ENCODE measurements at places on chromosomes 13 and 19.

DNA sequence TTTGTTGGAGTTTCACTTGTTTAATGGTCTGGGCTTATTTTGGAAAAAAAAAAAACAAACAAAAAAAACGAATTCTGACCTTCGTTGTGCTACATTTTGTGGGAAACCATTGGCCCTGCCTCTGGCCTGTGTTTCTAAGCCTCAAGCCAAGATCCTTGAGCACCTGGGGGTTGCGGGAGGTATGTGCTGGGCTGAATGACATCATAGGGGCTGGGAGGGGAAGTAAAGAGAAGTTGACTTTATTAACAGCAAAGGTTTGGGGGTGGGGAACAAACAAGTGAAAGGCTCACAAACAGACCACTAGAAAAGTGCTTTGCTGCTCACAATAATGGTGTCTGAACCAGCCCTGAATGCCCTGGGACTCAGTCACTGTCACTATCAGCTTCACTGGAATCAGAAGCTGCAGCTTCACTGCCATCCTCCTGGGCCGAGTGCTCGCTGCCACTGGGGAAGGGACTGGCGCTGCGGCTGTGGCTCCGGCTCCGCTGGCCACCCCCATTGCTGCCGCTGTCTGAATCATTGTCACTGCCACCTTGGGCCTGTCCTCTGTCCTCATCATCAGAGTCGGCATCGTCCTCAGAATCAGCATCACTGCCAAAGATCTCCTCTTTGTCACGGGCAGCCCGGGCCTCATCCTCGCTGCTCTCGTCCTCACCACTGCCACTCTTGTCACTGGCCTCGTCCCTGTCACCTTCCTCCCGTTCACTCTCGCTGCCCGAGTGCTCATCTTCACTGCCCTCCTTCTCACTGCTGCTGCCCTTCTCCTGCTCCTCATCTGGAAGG lies 5.1 kb downstream of the PAF1 start:
- no peak overlapping the region for H3K27ac ChIP-seq
- H3K27me3 ChIP-seq = no peaks in the 10 kb centered on the region
- H3K36me3 ChIP-seq = peaks cover 19% of the 10 kb centered on the region
- H3K4me1 ChIP-seq = peaks cover 15% of the 10 kb centered on the region
- H3K4me3 ChIP-seq = no peak overlapping the region

- no peak overlapping the region for H3K4me3 ChIP-seq
- H3K27me3 ChIP-seq = no peaks in the 10 kb centered on the region
- no peak for DNase-seq
- H3K36me3 ChIP-seq = no peaks in the 10 kb centered on the region
Measured at GRCh38 chr13:51742031-51742430, 61.9 kb downstream of the DHRS12 start.

DNA sequence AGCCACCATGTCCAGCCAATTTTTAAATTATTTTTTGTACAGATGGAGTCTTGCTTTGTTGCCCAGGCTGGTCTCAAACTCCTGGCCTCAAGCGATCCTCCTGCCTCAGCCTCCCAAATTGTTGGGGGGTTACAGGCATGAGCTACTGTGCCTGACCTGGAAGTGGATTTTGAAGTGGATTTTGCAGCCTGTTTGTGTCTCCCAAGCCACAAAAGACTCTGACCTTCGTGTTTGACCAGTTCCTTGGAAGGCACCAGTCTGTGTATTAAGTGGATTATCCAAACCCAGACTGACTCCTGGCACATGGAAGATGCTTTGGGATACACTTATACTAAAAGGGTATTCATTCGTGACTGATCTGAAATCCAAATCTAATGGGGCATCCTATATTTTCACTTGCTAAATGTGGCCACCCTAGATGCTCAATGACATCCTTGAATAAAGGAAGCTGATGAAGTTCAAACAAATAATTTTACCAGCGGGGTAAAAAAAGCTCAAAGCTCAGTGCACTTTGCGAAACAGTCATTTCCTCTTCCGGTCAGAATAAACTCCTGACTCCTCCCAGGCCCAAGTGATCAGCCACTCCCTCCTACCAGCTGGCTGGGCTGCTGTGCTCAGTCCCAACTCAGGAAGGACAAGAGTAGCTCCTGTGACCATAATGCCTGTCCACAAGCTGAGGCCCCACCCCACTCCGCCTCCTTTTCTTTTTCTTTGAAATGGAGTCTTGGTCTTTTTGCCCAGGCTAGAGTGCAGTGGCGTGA lies 32.6 kb upstream of the GATAD2A start:
- no peaks in the 10 kb centered on the region for H3K36me3 ChIP-seq
- H3K4me1 ChIP-seq = peaks cover 9% of the 10 kb centered on the region
- H3K4me3 ChIP-seq = no peak overlapping the region
- H3K27me3 ChIP-seq = no peaks in the 10 kb centered on the region
- DNase-seq = no peak

DNA sequence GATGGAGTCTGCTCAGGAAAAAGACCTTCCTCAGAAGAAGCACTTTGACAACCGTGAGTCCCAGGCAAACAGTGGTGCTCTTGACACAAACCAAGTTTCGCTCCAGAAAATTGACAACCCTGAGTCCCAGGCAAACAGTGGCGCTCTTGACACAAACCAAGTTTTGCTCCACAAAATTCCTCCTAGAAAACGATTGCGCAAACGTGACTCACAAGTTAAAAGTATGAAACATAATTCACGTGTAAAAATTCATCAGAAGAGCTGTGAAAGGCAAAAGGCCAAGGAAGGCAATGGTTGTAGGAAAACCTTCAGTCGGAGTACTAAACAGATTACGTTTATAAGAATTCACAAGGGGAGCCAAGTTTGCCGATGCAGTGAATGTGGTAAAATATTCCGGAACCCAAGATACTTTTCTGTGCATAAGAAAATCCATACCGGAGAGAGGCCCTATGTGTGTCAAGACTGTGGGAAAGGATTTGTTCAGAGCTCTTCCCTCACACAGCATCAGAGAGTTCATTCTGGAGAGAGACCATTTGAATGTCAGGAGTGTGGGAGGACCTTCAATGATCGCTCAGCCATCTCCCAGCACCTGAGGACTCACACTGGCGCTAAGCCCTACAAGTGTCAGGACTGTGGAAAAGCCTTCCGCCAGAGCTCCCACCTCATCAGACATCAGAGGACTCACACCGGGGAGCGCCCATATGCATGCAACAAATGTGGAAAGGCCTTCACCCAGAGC lies 16.2 kb upstream of the ZNF544 start:
- no peak overlapping the region for H3K27ac ChIP-seq
- H3K4me3 ChIP-seq = no peak overlapping the region
- H3K36me3 ChIP-seq = peaks cover 54% of the 10 kb centered on the region
- DNase-seq = no peak

DNA sequence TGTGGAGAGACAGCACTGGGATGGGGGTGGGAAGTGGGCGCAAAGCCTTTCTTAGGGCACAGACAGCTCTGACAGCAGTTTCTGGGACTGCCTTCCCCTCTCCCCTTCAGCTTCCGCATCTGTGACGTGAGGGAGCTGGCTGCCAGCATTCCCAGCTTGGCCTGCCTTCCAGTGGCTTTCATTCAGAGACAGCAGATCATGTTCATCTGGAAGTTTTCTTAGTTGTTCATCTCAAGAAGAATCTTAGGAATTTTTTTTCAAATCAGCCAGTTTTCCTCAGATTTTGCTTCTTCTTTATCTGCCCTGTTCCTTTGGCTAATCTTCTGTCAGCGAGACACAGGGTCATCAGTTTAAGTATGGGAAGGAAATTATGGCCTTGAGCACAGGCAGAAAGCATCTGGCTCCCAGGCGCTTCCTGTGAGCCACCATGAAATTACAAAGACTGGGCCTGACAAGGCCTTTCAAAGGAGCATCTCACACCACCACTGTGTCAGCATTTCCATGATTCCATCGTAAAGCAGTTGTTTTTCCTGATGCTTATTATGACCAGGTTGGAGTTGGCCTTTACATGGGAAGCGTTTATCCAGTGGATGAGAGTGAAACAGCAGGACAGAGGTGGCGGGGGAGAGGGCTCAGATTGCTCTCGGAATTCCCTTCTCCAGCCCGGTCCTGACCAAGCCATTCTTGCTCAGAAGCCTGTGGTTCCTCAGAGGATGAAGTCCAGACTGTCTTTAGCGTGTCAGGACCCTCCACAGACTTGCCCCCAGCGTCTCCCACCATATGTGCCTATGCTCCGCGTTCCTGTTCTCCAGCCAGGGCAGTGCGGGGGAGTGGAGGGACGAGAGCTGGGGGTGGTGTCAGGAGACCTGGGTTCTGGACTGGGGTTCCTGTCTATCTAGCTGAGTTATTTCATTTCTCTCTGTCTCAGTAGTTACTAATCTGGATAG lies 43.6 kb downstream of the ARHGAP35 start:
- no peaks in the 10 kb centered on the region for H3K36me3 ChIP-seq
- H3K27ac ChIP-seq = no peak overlapping the region
- no peaks in the 10 kb centered on the region for H3K27me3 ChIP-seq
- H3K4me1 ChIP-seq = peaks cover 38% of the 10 kb centered on the region
- peak; percentile 22 for DNase-seq

DNA sequence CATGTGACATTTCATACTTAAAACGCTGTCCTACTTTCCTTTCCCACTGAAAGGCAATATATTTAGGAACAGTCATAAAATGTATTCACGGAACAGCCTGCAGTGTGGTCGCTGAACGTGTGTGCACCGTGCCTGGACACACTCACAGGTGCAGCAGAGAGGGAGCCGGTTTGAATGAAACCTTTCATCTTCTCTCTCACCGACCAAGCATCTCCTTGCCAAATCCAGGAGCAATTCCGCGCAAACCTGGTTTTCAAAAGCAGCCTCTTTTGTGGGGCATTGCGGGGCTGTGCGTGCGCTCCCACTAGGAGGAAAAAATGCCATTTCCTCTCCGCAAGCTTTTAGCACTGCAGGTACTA lies 1.0 kb downstream of the DCLK1 start:
- H3K27ac ChIP-seq = no peak overlapping the region

- H3K27ac ChIP-seq = no peak overlapping the region
- H3K4me1 ChIP-seq = no peaks in the 10 kb centered on the region
- DNase-seq = no peak
Measured at GRCh38 chr13:107373551-107373950, 805.6 kb upstream of the ARGLU1 start.

DNA sequence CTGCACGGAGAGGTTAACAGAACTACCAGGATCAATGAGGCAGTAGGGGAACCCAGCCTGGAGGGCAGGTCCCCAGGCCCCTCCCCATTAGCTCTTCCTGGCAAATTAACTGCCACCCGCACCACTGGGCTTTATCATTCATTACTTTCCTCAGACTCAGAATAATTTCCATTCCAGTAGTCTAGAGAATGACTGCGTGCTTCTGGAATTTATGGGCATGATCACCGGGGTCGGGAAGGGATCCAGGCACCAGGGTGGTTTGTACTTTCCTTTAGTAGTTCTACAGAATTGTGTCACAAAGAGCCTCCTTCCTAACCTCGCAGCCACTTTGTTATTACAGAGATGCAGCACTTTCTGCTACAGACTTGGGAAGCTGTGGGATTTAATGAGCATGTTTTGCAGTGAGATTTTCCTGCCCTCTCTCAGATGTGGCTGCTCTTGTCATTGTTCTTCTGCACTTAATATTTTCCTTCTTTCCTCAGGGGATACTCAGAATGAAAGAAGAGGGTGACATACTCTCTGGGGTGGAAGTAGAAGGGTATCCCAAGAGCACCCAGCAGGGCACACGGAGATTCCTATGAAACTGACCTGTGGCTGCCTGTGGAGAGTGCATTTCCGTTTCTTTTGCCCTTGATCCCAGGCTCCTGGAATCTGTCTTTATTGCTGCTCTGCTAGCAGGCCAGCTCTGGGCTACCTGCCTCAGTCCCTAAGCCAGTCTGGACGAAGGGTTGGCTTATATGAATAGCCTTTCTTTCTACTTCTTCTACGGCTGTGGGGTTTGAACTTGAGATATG lies 285.0 kb upstream of the SLC10A2 start:
- no peak overlapping the region for H3K27ac ChIP-seq
- H3K4me1 ChIP-seq = peaks cover 8% of the 10 kb centered on the region
- no peaks in the 10 kb centered on the region for H3K36me3 ChIP-seq
- no peaks in the 10 kb centered on the region for H3K27me3 ChIP-seq
- H3K4me3 ChIP-seq = no peak overlapping the region
- DNase-seq = peak; percentile 23

DNA sequence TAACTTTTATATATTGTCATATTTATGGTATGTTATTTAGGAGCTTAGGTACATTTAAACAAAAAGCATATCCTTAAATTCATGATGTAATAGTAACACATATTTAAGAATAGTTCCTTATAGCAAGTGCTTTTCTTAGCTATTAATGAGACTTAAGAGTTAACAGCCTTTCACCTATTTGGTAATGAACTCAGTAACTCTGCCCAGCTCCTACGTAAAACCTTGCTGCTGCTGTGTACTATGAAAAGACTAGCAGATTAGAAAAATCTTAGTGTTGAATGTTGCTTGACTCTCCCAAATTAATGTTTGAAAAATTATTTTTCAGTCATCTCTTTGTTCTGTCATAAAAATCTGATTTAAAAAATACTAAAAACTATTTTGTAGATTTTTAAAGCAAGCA lies 6.9 kb downstream of the GPR180 start:
- no peaks in the 10 kb centered on the region for H3K27me3 ChIP-seq
- H3K4me3 ChIP-seq = no peak overlapping the region
- no peak overlapping the region for H3K27ac ChIP-seq
- no peak for DNase-seq
- H3K36me3 ChIP-seq = no peaks in the 10 kb centered on the region

- H3K36me3 ChIP-seq = no peaks in the 10 kb centered on the region
- H3K4me1 ChIP-seq = no peaks in the 10 kb centered on the region
- H3K27me3 ChIP-seq = no peaks in the 10 kb centered on the region
- DNase-seq = no peak
- no peak overlapping the region for H3K27ac ChIP-seq
- no peak overlapping the region for H3K4me3 ChIP-seq
Measured at GRCh38 chr13:47004027-47004426, 107.2 kb upstream of the HTR2A start.

- peaks cover 6% of the 10 kb centered on the region for H3K27me3 ChIP-seq
- DNase-seq = no peak
- H3K27ac ChIP-seq = no peak overlapping the region
- no peak overlapping the region for H3K4me3 ChIP-seq
- H3K4me1 ChIP-seq = no peaks in the 10 kb centered on the region
Measured at GRCh38 chr19:29515706-29516357, 10.0 kb upstream of the VSTM2B start.

DNA sequence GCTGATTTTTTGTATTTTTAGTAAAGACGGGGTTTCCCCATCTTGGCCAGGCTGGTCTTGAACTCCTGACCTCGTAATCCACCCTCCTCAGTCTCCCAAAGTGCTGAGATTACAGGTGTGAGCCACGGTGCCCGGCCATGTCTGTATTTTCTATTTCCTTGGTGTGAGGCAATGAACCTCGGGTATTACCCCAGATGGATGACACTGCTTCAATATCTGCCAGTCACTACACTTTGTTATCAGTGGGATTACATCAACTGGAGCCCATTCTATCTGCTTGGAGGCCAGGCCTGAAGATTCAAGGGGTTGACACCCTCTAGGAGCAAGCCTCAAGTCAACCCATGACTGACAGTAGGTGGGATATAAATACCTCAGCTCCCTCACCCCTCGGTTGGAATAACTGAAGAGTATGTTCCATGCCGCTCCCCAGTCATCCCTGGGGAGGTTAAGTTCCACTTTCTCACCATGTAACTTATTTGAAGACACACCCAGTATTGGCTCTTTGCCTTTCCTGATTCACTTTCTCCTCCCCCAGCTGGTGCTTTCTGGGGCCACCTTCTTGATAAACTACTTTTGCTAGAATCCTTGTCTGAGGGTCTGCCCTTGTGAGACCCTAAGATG lies 992 bp upstream of the ADGRE1 start:
- H3K36me3 ChIP-seq = no peaks in the 10 kb centered on the region
- H3K27me3 ChIP-seq = no peaks in the 10 kb centered on the region
- no peaks in the 10 kb centered on the region for H3K4me1 ChIP-seq
- no peak overlapping the region for H3K4me3 ChIP-seq

Data from body of pancreas (tissue), 4 donors.